Bladder microvascular endothelial cell (primary cell): ENCODE measurements at places on chromosomes 12 and 14. TPM values are rescaled to one million over a fixed set of nuclear protein-coding genes. Genes with fewer than 3 reads are reported as not detected.

Gene SLC6A15
- total RNA-seq: 1.1 and 45.9 TPM in 2 replicates

Gene CPM
- 1.1 and 2.9 TPM in 2 replicates for total RNA-seq

Gene PAPLN
- total RNA-seq: 7.8 and 73.1 TPM in 2 replicates

Gene GLS2
- 0.16 and 0.44 TPM in 2 replicates for total RNA-seq

Gene SMOC1
- 1.7 TPM in 1 of 2 replicates, not detected in the other for total RNA-seq

Gene DRAM1
- total RNA-seq: 17.3 and 47.0 TPM in 2 replicates

Gene STAC3
- total RNA-seq: 0.16 TPM in 1 of 2 replicates, not detected in the other

Gene TMPRSS12
- total RNA-seq: not detected in 2 replicates

Gene OR4E1
- total RNA-seq: not detected in 2 replicates

Gene GPRC5A
- 2.9 and 4.9 TPM in 2 replicates for total RNA-seq

Gene KRT74
- not detected in 2 replicates for total RNA-seq

Gene TAC3
- total RNA-seq: not detected in 2 replicates

Gene BCL11B
- under 0.01 TPM in 2 replicates for total RNA-seq

Gene LIN7A
- 0.31 and 0.32 TPM in 2 replicates for total RNA-seq

Gene MUCL1
- total RNA-seq: not detected in 2 replicates

Gene MANSC1
- 4.7 and 6.5 TPM in 2 replicates for total RNA-seq
